ENCODE measurements at places on chromosomes 7 and 10. TPM values are rescaled to one million over a fixed set of nuclear protein-coding genes. Genes with fewer than 3 reads are reported as not detected.

Gene VPS41
- polyA plus RNA-seq = 76.3 TPM

Gene SLC26A3
- polyA plus RNA-seq = not detected

Gene DKK1
- 0.12 TPM for polyA plus RNA-seq

Gene FRMD4A
- polyA plus RNA-seq = 41.4 TPM

Gene FEZF1
- polyA plus RNA-seq = 1.1 TPM

Gene ITPRIP
- polyA plus RNA-seq = 2.2 TPM

Gene SFTPD
- polyA plus RNA-seq = 1.4 TPM

Gene CTBP2
- 67.6 TPM for polyA plus RNA-seq

Gene HEPACAM2
- 0.24 TPM for polyA plus RNA-seq

Gene RBM33
- polyA plus RNA-seq = 53.9 TPM

Gene NPY4R
- polyA plus RNA-seq = not detected

Gene STEAP4
- not detected for polyA plus RNA-seq

Gene CACNA2D1
- polyA plus RNA-seq = 7.0 TPM

Gene PIK3CG
- not detected for polyA plus RNA-seq

Gene DGKI
- polyA plus RNA-seq = 15.7 TPM

Gene GPR141
- polyA plus RNA-seq = not detected

Gene OLAH
- not detected for polyA plus RNA-seq

Gene UCMA
- not detected for polyA plus RNA-seq

Gene SPDYE16
- polyA plus RNA-seq = 0.81 TPM

Gene PIP4K2A
- 11.8 TPM for polyA plus RNA-seq

Gene NEUROG3
- polyA plus RNA-seq = not detected

Gene CFAP46
- 3.5 TPM for polyA plus RNA-seq

Gene INA
- 379 TPM for polyA plus RNA-seq

Gene ASZ1
- polyA plus RNA-seq = not detected

Gene SEMA3D
- 1.6 TPM for polyA plus RNA-seq

Gene CHPF2
- polyA plus RNA-seq = 22.1 TPM

Gene ITGA8
- 0.11 TPM for polyA plus RNA-seq

Gene EPHA1
- polyA plus RNA-seq = not detected

Gene ELOVL3
- not detected for polyA plus RNA-seq

Gene CFAP58
- polyA plus RNA-seq = not detected

Gene AKR1E2
- 0.30 TPM for polyA plus RNA-seq

Gene SEMA3E
- polyA plus RNA-seq = 8.2 TPM

Gene GIMAP4
- not detected for polyA plus RNA-seq

Gene IGF2BP3
- polyA plus RNA-seq = 29.6 TPM

Gene RBM28
- polyA plus RNA-seq = 18.9 TPM

Gene ZCWPW1
- 6.8 TPM for polyA plus RNA-seq

Gene CRPPA
- polyA plus RNA-seq = 0.05 TPM

Gene CLDN4
- 0.09 TPM for polyA plus RNA-seq

Gene PILRA
- 23.7 TPM for polyA plus RNA-seq

Gene SPDYE11
- 0.48 TPM for polyA plus RNA-seq

Gene MYO1G
- 0.38 TPM for polyA plus RNA-seq

Gene CPEB3
- polyA plus RNA-seq = 20.0 TPM

Gene FAM25C
- polyA plus RNA-seq = not detected

Gene BMPER
- 2.1 TPM for polyA plus RNA-seq

Gene PGAM2
- polyA plus RNA-seq = not detected

Gene MMD2
- 0.42 TPM for polyA plus RNA-seq

Gene DEPP1
- 4.3 TPM for polyA plus RNA-seq

Gene AOAH
- 0.76 TPM for polyA plus RNA-seq

Gene IFIT1B
- not detected for polyA plus RNA-seq

Gene NXPH1
- 24.9 TPM for polyA plus RNA-seq

Gene CALU
- polyA plus RNA-seq = 38.1 TPM

Gene TRIL
- polyA plus RNA-seq = 1.4 TPM

Gene PRF1
- not detected for polyA plus RNA-seq

Gene CCDC172
- not detected for polyA plus RNA-seq

Gene SEC61G
- 1,191 TPM for polyA plus RNA-seq

Data from neural cell (in vitro differentiated cells).